ENCODE measurements at places on chromosomes 4 and X.

DNA sequence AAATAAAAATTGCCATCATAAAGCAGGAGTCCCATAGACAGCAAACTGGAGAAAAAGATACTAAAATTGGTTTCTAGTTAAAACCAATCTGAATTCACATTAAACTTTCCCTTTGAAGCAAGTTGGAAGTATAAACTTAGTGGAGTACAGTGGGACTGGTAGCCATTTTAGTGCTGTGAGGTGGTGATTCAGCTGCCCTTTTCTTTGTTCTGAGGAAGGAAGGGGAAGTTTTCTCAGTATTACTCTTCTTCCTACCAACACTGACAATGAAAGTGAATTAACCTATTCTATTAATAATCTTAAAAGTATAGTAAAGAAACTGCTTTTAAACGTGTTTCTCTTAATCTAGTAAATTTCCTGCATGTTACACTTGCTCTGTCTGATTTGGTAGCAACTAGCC, 36.7 kb downstream of the SLC9A6 start:
- DNase-seq = no peak

DNA sequence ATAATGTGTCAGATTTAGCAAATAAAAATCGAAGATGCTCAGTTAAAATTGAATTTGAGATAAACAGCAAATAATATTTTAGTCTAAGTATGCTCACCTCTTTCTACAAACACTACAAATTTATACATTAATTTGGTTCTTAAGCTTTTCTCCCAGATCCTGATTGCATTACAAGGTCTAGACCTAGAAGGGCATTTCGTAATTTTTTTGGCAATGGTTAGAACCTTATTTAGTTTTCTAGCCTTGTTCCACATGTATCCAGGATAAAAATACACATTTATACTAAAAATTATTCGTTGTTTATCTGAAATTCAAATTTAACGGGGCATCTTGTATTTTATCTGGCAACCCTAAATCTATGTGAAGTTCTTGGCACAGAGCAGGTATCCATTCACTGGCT, 2.5 kb upstream of the CDKL5 start:
- no peak for DNase-seq

DNA sequence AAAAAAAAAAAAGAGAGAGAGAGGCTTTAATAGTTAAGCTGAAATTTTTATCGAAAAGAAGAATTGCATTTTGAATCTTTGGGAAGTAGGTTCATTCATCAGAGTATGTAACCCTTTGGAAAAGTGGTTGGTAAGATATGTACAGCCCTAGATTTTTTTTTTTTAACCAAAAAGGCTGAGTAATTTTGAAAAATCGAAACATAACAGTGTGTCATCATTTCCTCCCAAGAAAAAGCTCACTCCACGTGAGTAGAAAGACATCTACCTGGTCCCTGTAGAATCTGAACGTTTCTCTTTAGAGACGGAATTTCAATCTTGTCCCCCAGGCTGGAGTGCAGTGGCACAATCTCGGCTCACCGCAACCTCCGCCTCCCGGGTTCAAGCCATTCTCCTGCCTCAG, 16.2 kb downstream of the SHOX start:
- no peak for DNase-seq

DNA sequence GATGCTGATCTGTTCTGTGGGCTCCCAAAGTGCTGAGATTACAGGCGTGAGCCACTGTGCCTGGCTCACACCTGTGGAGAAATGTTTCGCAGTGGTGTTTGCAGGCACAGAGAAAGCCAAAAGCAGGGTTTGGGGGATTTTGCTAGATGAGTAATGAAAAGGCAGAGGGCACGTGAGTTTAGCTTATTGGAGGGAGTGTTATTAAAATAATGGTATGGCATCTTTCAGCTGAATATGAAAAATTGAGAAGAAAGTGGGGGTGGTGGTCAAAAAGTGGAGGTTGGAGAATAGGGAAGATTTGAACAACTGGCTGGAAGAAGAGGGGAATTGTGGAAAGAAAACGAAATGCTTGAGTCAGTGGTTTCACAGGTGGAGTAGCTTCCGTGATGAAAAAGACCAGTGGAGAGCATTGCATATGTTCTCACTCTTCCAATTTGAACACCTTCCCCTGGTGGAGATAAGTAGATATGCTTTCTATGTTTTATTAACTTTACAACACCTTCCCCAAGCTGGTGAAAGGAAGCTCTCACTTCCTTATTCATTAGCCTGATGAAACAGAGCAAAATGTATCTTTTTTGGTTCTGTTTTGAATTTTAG, 1.1 kb upstream of the CHST7 start:
- no peak for DNase-seq

DNA sequence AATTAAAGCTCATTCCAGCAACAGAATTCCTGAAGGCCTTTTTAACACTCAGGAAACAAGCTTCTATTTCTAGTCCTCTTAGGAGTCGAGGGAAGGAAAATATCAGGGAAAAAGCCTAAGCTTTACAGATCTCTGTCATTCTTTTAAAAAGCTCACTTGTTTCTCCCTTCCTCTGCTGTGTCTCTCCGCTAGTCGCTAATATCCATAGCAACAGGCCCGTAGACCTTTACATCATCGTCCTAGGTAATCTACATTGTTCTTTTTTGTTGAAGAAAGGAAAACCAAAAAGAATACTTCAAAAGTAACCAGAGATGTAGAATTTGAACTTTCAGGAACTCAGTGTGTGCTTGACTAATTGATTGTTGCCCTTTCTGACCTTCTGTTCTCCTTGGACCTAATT, 45.9 kb upstream of the MTMR1 start:
- no peak for DNase-seq
